ENCODE measurements at places on chromosomes 1 and 21. TPM values are rescaled to one million over a fixed set of nuclear protein-coding genes. Genes with fewer than 3 reads are reported as not detected.
A peak's percentile ranks its signal among the peaks of the same experiment; 100 is the strongest.

LRRC7 gene
- total RNA-seq, result not detected

WDR77 gene
- total RNA-seq, result 111 TPM

DNA sequence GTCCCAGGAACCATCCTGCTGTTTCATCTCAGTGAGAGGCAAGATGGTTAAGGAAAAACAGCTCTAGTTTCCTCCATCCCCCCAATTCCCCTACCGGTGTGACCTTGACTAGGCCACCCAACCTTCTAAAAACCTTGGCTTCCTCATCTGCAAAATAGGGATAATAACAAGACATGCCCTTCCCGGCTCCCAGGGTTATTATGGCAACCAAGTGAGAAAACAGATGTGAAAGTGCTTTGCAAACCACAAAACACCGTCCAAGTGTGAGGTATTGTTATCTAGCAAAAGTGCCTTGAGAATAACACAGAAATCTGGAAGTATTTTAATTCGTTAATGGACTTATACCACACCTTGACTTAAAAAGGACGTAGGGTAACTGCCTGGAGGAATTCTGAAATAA is 62.7 kb downstream of the ITPKB start:
- DNase-seq, result no peak

- DNase-seq, result no peak
Measured at GRCh38 chr1:14482784-14483450, 115.6 kb upstream of the KAZN start.

DNA sequence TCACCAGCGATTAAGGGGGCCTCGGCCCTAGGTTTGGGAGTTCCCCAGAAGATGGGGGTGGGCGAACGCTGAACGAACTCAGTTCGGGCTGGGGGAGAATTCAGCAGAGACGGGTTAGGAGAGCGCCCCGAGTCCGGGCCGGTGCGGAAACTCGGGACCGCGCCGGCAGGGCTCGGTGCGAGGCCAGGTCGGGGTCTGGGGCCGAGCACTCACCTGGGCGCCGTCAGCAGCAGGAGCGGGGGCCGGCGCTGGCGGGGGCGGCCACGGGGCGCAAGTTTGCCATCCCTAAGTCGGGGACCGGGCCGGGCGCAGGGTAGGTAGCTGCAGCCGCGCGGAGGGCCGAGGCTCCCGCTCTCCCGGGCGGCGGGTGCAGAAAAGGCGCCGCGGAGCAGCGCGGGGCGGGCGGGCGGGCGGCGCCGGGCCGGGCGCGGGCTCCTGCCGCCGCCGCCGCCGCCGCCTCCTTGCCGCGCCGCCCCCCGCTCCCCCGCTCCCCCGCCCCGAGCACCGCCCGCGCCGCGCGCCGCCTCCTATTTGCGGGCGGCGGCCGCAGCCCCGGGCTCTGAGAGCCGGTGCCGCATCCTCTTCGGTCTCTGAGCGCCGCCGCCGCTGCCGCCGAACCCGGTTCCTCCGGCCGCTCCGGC is 349 bp downstream of the ADGRB2 start:
- DNase-seq, result peak; percentile 31

Data from GM23338 (cell line).